Hypothalamus (tissue), 51 donors: ENCODE measurements at places on chromosomes 13 and 19.
A peak's percentile ranks its signal among the peaks of the same experiment; 100 is the strongest.

GRCh38 chr19:16380943-16381755 is 56.5 kb downstream of the KLF2 start:
- no peak for DNase-seq

GRCh38 chr13:110126391-110126961 is 180.5 kb downstream of the COL4A1 start:
- peak; percentile 34 for DNase-seq

GRCh38 chr13:106612688-106613087 is 44.8 kb upstream of the ARGLU1 start:
- DNase-seq: peak; percentile 17

GRCh38 chr13:80590551-80590950 is 249.6 kb upstream of the SPRY2 start:
- no peak for DNase-seq

DNA sequence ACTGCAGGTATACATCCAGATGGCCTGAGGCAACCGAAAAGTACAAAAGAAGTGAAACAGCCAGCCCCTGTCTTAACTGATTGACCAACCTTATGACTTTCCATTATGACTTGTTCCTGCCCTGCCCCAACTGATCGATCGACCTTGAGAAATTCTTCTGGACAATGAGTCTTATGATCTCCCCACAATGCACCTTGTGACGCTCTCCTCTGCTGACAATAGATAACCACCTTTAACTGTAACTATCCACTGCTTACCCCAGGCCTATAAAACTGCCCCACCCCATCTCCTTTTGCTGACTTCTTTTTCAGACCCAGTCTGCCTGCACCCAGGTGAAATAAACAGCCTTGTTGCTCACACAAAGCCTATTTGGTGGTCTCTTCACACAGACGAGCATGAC is 11.2 kb downstream of the ZNF83 start:
- no peak for DNase-seq

GRCh38 chr13:71144883-71145282 is 722.1 kb downstream of the DACH1 start:
- DNase-seq: no peak

- no peak for DNase-seq
Measured at GRCh38 chr13:27853861-27854260, 61.6 kb downstream of the GSX1 start.

GRCh38 chr19:19276386-19276785 is 3.3 kb upstream of the TM6SF2 start:
- no peak for DNase-seq

GRCh38 chr19:13803038-13803437 is 7.8 kb downstream of the ZSWIM4 start:
- no peak for DNase-seq

DNA sequence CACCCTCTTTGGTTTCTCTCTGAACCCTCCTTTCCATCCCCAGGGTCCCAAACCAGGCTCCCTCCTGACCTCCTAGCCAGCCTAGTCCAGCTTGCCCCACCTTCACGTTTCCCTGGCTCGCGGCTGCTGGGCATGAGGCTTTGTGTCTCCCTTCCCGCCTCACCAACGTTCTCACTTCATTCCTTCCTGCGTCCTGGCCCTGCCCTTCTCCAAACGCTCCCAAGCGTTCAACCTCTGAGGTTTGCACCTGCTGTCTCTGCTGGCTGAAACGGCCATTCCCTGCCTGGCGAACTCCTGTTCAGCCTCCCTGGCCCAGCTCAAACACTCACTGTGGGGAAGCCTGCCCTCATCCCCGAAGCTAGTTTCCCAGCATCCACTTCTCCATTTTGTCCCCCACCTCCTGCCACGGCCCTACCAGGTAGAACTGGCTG is 12.4 kb downstream of the EPS8L1 start:
- DNase-seq: no peak

GRCh38 chr19:46411925-46412649 is 1.3 kb downstream of the CCDC8 start:
- DNase-seq: no peak

GRCh38 chr19:9966448-9966847 is 30.1 kb upstream of the OLFM2 start:
- no peak for DNase-seq

GRCh38 chr19:45581576-45581975 is 3.0 kb downstream of the OPA3 start:
- no peak for DNase-seq

DNA sequence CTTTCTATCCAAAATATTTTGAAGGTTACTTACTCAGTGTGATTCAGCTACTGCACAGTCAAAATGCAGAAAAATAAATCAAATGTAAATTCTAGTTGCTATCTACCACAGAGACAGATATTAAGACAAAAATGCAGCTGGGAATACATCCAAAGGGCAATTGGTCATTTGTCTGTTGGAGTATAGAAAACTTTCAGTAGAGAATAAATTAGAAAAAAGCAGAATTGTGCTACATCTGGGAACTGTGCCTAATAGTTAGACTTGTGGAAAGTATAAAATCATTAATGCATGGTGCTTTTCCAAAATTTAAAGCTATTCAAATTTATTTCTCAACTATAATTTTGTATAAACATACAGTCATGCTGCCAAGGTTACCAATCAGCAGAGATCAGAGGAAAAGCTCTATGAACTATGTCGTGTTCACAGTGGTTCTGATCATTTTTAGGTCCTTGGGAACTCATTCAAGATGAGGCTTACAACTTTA is 1635.8 kb downstream of the PCDH9 start:
- no peak for DNase-seq

- no peak for DNase-seq
Measured at GRCh38 chr13:98345107-98345935, 168.3 kb upstream of the RNF113B start.

DNA sequence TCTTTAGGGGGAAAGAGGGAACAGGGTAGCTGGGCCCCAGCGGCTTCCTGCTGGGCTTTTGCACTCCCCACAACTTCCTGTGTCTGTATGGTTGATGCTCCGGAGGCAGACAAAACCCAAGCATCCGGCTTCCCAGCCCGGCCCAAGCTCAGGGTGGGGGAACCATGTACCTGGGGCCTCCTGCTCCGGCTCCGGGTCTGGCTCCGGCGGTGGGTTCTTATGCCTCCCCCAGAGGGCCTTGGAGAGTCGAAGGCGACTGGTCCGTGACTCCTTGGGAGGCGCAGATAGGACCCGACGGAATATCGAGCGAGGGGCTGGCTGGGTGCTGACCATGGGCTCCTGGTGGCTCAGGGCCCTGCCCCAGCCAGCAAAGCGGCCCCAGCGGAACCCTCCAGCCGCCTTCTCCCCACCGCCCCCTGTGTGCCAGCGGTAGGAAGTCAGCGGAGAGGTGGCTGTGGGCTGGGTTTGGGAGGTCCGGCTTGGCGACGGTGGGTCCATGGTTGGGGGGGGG is 428 bp downstream of the RASAL3 start:
- no peak for DNase-seq

DNA sequence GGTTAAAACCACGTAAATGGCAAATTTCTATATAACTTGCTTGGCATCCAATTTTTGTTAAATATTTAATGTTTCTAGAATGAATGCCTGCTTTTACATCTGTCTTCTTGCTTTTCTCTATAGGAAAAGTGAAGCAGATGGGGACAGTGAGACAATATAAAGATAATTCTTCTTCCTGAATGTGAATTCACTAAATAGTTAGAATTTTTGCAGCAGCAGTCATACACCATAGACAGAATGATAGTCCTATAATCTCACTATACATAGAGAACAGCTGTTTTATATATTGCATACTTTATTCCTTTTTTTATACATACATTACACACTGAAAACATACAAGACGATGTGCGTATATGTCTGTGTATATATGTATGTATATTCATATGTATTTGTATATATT is 1127.3 kb downstream of the PCDH9 start:
- no peak for DNase-seq

- DNase-seq: no peak
Measured at GRCh38 chr19:10815007-10815536, 20.9 kb downstream of the TMED1 start.

DNA sequence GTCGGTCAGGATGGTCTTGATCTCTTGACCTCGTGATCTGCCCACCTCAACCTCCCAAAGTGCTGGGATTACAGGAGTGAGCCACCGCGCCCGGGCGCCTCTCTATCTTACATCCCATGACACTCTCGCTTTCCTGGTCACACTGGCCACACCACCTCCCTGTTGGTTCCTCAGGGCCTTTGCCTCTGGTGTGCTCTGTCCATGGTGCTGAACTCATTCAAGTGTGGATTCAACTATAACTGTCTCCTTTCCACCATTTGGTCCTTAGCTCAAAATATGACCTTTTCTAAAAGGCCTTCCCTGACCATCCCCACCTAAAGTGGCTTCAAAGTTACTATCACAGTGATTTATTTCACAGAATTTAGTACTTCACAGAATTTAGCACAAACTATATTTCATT is 3.7 kb upstream of the SMIM17 start:
- no peak for DNase-seq

DNA sequence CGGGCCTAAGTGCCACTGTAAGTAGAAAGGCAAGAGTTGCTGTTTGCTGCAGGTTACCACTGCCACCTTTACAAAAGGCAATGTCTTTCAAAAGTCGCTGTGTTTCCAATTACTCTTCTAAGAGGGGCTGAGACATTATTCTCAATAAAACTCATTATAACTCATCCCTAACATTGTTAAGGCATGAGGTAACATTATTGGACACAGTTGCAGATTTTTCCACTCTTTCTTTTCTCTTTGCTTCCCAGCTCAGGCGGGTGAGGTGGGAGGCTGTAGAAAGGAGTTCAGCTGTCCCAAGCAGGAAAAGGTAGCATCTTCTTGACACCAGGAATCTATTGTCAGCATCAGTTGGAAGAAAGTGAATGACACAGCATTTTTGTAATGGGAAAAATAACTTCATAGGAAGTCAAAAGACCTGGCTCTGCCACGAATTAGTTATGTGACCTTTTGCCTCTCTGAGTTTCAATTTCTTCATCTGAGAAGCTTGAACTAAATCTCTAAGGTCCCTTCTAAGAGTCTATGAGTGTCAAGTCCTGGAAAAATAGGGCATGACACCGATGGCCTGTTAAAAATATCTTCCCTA is 2.1 kb upstream of the UBL3 start:
- no peak for DNase-seq

- DNase-seq: no peak
Measured at GRCh38 chr19:15318241-15318691, 14.1 kb downstream of the BRD4 start.

DNA sequence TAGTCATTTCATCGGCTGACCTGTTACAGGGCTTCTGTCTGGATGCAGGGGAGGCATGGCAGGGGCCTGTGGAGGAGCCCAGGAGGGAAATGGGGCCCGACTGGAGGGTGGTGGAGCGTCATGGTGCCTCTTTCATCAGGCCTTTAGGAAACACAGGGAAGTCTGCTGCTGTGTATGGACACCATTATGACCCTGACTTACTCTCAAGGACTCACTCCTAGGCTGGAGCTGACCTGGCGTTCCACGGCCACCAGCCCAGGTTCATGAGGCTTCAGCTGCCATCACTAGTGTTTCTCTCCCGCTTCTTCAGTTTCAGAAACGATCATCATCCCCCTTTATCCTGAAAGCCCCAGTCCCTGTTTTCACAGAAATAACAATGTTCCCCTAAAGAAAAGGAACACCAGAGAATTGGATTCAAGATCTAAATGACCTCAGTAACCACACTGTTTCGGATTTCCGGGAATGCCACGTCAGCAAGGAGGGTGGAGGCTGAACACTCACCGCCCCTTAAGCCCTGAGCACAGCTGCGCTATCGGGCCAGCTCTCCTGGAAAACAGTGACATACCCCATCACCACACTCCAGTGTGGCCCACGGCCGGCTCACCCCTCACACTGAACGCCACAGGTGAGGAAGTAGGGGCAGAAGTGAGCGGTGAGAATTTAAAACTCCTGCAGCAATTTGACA is 67.6 kb downstream of the SOX1 start:
- DNase-seq: no peak

DNA sequence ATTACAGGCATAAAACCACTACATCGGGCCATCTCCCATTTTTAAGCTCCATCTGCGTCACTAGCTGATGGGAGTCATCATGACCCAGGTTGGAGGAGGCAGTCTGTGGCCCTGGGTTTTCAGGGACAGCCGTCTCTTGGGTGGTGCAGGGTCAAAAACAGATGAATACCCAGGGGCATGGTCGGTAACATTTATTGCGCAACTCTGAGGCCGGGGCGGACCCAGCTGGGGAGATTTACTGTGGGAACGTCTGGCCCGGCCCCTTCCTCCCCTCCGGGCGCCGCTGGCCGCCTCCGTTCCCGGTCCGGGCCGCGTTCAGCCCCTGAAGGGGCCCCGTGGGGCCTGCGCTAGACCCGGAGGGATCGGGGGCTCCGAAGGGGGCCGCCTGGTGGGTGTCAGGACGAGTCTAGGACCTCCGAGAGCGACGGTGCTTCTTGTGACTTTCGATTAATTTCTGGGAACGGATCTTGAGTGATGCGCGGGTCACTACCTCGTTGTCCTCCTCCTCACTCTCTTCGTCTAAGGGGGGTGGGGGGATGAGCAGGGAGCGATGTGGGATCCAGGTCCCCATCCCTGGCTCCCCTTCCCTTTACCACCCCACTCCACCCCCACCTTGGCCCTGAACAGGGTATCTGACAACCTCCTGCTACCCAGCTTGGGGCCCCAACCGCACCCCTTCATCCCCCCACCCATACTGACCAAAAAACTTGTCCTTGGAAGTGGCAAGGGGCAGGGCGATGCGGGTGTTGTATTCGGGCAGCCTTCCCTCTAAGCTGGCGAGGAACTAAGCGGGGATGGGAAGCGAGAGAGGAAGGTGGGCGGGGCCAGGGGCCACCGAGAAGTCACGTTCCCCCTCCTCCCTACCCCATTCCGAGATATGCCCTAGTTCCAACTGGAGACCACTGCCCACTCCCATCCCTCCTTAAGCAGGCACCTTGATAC is 1.6 kb upstream of the RGL3 start:
- no peak for DNase-seq

DNA sequence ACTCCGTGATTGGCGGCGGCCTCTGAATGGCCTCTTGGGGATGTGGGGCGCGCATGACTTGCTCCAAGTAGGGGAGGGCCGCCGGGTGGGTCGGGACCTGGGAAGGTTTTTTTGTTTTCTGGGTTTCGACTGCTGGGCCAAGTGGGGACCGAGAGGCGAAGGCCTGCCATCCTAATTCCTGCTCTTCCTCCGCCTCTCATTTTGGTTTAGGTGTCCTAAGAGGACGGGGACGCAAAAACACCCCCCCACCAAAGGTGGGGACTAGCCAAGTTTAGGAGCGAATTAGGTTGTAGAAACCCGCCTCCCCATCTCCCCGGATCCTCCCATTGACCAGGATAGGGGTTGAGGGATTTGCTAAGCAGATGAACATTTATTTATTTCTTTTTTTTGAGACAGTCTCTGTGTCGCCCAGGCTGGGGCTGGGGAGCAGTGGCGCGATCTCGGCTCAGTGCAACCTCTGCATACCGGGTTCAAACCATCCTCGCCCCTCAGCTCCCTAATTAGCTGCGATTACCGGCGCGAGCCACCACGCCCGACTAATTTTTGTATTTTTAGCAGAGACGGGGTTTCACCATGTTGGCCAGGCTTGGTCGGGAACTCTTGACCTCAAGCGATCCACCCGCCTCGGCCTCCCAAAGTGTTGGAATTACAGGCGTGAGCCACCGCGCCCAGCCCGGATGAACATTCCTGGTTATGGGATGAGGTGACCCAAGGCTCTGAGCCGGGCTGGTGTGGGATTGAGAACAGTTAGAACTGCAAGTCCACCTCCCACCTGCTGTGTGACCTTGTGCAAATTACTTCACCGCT is 838 bp downstream of the PPP2R1A start:
- DNase-seq: peak; percentile 22

- DNase-seq: no peak
Measured at GRCh38 chr19:50486823-50487515, 10.3 kb upstream of the GARIN5A start.

- no peak for DNase-seq
Measured at GRCh38 chr13:37889102-37889501, 19.5 kb upstream of the TRPC4 start.
